ENCODE measurements at places on chromosomes 6 and 20.

- DNase-seq, result no peak
Observed at GRCh38 chr6:132062626-132063025, 111.5 kb upstream of the CCN2 start.

GRCh38 chr6:131640100-131640499 lies 3.0 kb downstream of the ENPP3 start:
- DNase-seq, result no peak

GRCh38 chr6:132750455-132751248 lies 7.1 kb downstream of the VNN2 start:
- DNase-seq, result no peak

DNA sequence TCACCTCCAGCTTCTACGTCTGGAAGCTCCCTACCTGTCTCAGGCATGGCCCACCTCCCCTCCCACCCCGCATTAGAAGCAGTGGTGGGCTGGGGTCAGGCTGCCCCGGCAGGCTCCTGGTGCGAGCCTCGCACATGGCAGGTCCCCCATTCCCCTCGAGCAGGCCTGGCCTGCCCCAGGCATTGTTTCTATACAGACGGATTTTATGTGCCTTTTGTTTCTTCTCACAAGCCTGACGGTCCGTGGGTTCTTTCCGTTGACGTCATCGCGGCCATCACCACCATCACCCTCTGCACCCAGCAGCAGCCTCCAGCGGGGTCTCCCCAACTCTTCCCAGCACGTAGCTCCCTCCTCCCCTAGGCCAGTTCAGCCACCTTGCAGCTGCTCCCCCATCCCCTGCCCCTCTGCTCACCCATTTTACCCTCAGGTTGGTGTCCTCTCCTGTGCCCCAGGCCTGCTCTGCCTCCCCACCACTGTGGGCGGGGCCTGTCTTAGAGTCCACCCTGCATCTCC lies 4.6 kb downstream of the CST7 start:
- no peak for DNase-seq

- no peak for DNase-seq
Observed at GRCh38 chr6:35199866-35200265, 13.9 kb upstream of the SCUBE3 start.

GRCh38 chr6:6758915-6759654 lies 170.6 kb downstream of the LY86 start:
- peak; percentile 74 for DNase-seq

GRCh38 chr6:105921781-105922180 lies 164.4 kb upstream of the PRDM1 start:
- DNase-seq, result no peak

- no peak for DNase-seq
Observed at GRCh38 chr6:3355358-3356055, 96.8 kb downstream of the PSMG4 start.

DNA sequence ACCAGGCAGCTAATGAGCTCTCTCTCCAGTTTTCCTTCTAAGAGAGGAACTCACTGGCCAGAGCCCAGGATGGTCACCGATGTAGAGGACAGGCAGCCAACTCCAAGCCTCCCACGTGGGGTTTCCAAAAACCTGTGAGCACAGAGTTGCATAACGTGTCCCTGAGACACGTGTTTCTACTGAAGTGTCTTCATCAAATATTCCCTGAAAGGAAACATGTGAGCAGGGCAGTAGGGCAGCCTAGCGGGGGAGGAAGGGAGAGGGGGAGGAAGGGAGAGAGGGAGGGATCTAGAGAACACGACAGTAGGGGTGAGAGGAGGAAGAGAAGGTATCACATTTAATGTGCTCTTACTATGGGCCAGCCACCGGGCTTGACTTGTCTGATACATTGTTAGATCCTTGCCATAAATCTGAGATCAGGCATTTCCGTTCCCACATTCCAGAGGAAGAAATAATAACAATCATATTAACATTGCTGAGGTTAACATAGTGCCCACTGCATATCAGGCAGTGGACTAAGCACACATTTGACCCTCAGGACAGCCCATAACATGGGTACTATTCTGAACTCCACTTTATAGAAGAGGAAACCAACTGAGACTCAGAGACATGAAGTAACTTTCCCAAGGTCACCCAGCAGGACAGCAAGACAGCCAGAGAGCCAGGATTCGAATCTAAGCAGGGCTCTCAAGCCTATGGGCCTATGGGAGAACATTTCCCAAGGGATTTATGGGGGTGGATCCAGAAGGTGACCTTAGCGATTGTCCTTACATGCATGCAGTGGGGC lies 4.5 kb upstream of the SYS1 start:
- no peak for DNase-seq

DNA sequence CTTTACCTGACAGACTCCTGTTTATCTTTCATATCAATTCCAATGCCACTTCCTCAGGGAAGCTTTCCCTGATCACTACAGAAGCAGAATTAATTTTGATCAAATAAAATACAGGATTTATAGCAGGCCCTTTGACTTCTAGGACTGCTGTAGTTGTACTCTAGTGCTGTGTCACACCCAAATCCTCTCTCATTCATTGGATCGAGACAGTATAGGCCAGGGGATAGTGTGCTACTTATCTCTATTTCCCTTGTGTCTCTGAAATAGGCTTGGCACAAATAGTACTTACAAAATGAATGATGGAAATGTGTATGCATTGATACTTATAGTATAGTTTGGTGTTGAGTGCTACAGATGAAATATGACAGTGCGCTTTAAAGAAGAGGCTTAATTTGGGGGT lies 19.8 kb downstream of the RALY start:
- DNase-seq, result no peak

DNA sequence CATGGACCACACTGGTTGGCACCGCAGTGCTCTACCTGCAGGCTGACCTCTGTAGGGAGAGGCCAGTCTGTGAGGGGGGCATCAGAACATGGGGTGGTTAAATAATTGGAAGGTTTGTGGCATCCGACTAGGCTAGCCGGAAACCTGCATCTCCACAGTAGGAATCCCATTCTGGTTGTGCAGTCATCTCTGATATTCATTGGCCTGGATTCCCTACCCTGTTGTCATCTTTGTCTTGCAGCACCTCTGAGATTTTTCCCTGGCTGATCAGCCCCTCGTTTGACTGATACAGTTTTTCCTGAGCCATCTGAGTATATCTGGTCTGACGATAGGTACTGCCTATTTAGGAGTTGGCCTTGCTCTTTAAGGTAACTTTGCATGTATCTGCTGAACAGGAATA lies 259.4 kb downstream of the TMEM242 start:
- DNase-seq, result no peak

- DNase-seq, result no peak
Observed at GRCh38 chr6:113588646-113589045, 268.5 kb upstream of the MARCKS start.

- no peak for DNase-seq
Observed at GRCh38 chr6:104617591-104617990, 242.1 kb downstream of the HACE1 start.

GRCh38 chr6:53986721-53987521 lies 124.3 kb upstream of the MLIP start:
- DNase-seq, result no peak

- DNase-seq, result no peak
Observed at GRCh38 chr6:100614933-100615332, 150.2 kb upstream of the SIM1 start.

GRCh38 chr20:57849521-57850215 lies 139.9 kb upstream of the PMEPA1 start:
- no peak for DNase-seq

DNA sequence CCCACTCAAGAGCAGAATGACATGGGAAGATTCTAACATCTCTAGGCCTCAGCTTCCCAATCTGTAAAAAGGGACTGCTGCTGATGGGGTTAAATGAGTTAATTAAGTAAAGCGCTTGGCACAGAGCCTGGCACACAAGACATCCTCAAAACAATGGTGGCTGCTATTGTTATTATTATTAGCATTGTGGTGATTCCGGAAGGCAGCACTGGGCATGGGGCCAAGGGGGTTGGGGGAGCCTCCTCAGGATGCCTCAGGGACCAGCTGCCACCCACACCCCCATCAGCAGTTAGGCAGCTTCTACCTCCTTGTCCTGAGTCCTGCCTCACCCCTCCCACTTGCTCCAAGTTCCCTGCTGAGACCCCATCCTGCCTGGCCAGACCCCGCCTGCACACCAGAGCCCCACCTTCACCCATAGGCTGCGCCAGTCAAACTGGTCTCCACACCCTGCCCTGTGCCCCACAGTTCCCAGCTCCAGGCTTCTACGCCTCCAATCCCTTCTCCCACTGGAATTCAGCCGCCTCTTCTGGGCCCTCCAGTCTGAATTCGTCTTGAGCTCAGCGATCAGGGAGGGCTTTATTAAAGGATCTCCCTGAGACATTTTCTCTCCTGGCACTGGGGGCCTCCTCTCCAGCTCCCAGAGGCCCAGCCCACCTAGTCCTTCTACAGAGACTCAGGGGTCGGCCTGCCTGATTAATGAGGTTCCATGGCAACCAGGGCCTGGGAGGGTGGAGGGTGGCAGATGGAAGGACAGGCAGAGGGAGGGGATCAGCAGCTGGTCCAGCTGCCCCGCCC lies 1.5 kb downstream of the E2F1 start:
- DNase-seq, result no peak

GRCh38 chr6:141309295-141309694 lies 823.4 kb upstream of the GJE1 start:
- DNase-seq, result peak; percentile 54

GRCh38 chr20:51543422-51543788 lies 886 bp upstream of the NFATC2 start:
- no peak for DNase-seq

DNA sequence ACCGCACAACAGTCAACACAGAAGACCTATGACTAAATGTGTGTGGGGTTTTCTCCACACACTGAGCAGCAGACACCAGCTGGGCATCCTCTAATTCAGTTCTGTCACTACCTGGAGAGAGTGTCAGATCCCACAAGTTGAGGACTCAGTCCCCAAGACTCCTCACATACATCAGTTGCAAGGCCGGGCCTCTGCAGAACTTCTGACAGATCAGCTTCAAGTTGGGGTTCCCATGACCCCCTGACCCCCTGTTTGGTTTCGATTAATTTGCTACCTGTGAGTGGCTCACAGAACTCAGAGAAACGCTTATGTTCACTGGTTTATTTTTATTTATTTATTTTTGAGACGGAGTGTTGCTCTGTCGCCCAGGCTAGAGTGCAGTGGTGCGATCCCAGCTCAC lies 3.2 kb upstream of the NINL start:
- no peak for DNase-seq

- DNase-seq, result no peak
Observed at GRCh38 chr6:26075063-26075717, 12.0 kb upstream of the HFE start.

DNA sequence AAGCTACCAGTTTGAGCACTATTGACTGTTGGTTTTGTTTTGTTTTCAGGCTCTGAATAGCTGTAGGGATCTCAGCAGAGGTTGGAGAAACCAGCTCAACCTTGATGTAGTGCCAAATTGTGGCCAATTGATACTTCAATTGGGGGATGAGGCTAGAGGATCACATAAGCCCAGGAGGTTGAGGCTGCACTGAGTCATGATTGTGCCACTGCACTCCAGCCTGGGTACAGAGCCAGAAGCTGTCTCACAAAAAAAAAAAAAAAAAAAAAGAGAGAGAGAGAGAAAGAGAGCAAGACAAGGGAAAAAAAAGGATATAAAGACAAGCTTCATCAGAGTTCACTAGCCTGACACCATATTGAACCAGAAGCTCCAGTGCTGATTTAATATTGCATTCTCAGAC lies 702.1 kb downstream of the FRK start:
- DNase-seq, result no peak

- no peak for DNase-seq
Observed at GRCh38 chr6:160070427-160070826, 51.2 kb upstream of the SLC22A1 start.

- no peak for DNase-seq
Observed at GRCh38 chr6:15294504-15294903, 48.6 kb downstream of the JARID2 start.

DNA sequence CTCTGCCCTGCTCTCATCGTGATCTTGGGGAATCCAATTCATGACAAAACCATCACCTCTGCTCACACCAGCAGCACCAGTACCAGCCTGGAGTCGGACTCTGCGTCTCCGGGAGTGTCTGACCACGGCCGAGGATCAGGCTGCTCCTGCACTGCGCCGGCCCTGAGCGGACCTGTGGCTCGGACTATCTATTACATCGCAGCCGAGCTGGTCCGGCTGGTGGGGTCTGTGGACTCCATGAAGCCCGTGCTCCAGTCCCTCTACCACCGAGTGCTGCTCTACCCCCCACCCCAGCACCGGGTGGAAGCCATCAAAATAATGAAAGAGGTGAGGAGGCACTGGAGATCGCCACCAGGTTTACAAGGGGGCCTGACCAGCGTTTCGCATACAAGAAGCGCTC lies 37.2 kb upstream of the PBOV1 start:
- no peak for DNase-seq

GRCh38 chr6:83578057-83578456 lies 65.7 kb downstream of the PRSS35 start:
- DNase-seq, result no peak

GRCh38 chr6:81744131-81744530 lies 8.3 kb downstream of the TENT5A start:
- DNase-seq, result peak; percentile 81

DNA sequence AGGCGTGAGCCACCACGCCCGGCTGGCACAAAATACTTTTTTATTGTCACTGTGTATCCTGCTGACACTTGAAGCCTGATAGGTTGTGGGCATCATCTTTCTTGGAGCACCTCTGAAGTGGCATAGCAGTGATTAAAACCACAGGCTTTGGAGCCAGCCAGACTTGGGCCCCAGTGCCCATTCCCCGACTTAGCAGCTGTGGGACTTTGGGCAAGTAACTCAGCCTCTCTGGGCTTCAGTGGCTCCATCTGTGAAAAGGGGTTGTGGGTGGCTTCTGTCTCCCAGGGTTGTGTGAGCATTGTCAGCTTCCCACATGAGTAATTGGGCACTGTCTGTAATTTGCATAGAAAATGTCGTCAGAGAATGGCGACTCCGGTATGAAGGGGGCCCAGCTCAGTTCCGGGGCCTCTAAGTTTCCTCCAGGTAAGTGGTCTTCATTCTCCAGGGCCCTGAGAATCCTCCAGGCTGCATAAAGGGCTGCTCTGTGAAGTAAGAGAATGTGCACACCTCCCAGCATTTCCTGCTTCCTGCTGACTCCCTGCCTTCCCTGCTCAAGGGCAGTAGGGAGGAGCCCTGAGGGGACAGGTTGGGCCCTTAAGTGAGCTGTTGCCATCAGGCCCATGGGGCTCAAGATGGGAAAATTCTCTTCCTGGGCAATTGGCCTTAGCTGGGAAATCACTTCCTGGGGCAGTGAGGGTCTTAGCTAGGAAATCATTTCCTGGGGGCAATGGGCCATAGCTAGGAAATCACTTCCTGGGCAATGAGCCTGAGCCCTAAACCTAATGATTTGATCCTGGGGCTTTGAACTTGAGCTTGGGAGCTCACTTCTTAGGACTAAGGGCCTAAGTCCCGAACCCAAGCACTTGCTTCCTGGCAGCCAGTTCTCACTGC lies 27.2 kb downstream of the ARHGAP40 start:
- no peak for DNase-seq

GRCh38 chr6:153958860-153959259 lies 80.2 kb upstream of the OPRM1 start:
- DNase-seq, result no peak

GRCh38 chr6:90860822-90861601 lies 274.1 kb upstream of the MAP3K7 start:
- no peak for DNase-seq
